ENCODE measurements at places on chromosomes 13 and 19.

GRCh38 chr13:28537171-28537570, 42.2 kb upstream of the FLT1 start:
- DNase-seq: no peak

- DNase-seq: no peak
Measured at GRCh38 chr13:46522748-46523030, 30.3 kb upstream of the LRCH1 start.

- no peak for DNase-seq
Measured at GRCh38 chr19:13398780-13399726, 107.2 kb downstream of the CACNA1A start.

DNA sequence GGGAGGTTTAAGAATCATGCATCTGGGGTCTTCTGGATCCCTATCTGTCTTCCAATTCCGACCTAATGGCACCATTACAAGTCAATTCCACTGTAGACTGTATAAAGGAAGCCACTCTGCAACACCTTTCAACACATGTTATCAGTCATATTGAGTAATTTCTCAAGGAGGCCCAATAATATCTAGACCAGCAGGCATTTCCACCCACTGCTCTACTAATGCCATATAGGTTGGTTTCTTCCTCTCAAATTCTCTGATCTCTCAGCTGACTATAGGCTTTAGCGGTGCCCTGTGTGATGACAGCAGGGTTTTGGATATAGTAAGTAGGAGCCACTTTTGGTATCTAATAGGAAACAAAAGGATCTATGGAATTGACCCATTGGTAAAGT, 12.4 kb upstream of the ITM2B start:
- no peak for DNase-seq

All from NCI-H2227 treated with DMSO at 0.1 percent for 48 hours (cell line).